ENCODE measurements at places on chromosomes 11 and 22. TPM values are rescaled to one million over a fixed set of nuclear protein-coding genes. Genes with fewer than 3 reads are reported as not detected.

Gene HEPN1
- total RNA-seq: not detected

GRCh38 chr11:32891657-32892354 is 805 bp upstream of the QSER1 start:
- H3K27me3 ChIP-seq: no peaks in the 10 kb centered on the region
- peak overlapping the region; percentile 86 for H3K4me3 ChIP-seq
- DNase-seq: no peak
- H3K4me1 ChIP-seq: peaks cover 22% of the 10 kb centered on the region
- H3K36me3 ChIP-seq: no peaks in the 10 kb centered on the region
- peak overlapping the region; percentile 89 for H3K27ac ChIP-seq

DNA sequence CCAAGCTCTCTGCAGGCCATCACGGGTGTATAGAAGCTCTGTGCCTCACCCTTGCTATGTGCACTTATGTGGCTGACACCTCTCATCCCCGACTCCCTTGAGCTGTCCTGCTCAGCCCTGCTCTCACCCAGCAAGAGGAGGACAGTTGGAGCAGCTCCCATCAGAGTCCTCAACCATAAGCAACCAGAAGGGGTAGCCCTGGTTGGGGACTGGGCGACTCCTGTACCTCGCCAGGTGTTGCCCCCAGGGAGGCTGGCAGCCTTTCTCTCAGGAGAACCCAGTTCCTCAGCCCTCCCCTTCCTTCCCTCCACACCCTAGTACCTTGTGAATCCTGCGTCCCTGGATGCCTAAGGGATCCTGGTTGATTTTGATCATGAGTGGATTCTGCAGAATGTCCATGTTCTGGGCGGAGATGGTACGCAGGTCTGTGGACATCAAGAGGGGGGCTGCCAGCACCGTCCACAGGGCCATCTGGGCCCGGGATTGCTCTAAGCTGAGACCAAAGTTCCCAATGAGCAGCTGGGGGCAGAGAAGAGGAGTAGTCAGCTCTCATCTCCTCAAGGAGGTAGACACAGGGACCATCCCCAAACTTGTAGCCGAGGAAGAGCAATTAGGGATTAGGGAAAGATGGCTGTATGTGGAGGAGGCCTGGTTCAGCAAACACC is 8.0 kb downstream of the NAGA start:
- no peak overlapping the region for H3K27ac ChIP-seq
- H3K36me3 ChIP-seq: peaks cover 61% of the 10 kb centered on the region
- peak; percentile 26 for DNase-seq

Gene C11orf87
- not detected for total RNA-seq

- peak overlapping the region; percentile 76 for H3K27ac ChIP-seq
- H3K27me3 ChIP-seq: no peaks in the 10 kb centered on the region
- H3K4me1 ChIP-seq: peaks cover 52% of the 10 kb centered on the region
- no peak for DNase-seq
- no peaks in the 10 kb centered on the region for H3K36me3 ChIP-seq
Observed at GRCh38 chr22:50258361-50259292, 2.9 kb downstream of the MAPK12 start.
